Stimulated activated CD4-positive, alpha-beta T cell treated with anti-CD3 and anti-CD28 coated beads, Interleukin-2, amount 100 ng/mL, for 48 hours (primary cell): ENCODE measurements at places on chromosomes 6 and 20.

DNA sequence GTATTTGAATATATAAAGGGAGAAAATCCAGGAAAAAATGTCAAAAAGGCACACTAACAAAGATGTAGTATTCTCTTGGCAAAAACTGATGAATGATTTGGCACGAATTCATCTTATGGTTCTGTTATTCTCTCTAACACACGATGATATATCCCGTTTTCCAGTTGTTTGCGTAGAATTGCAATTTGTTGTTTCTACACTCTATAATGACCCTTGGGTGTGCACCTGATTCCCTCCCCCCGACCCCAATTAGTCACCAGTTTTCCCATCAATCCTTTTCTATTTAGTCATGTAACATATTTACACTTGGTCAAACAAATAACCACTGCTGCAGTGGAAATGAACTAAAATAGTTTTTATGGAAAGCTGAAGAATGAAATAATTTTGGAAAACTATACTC is 1.5 kb upstream of the ARID1B start:
- no peak for DNase-seq

DNA sequence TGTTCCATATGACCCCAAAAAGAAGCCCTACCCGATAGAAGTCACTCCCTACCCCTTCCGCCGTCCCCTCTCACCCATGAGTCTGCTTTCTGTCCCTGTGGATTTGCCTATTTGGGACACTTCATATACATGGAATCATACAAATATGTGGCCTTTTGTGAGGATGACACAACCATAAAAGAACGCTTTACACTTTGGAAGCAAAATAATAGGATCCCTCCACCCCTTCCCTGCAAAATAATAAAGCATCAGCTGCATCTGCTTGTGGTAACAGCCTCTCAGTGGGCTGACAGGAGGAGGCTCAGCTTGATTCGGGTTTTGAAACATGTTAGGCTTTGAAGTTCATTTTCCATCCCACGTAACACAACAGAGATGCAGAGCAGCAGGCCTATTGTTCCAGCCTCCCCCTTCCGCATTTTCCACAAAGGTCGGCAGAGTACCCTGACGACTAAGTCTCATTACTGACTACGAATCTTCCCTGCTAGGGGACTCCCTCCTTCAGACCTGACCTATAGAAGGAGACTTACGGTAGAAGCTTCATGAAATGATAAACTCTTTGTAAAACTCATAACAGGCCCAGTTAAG is 99.1 kb downstream of the ALDH8A1 start:
- no peak for DNase-seq

DNA sequence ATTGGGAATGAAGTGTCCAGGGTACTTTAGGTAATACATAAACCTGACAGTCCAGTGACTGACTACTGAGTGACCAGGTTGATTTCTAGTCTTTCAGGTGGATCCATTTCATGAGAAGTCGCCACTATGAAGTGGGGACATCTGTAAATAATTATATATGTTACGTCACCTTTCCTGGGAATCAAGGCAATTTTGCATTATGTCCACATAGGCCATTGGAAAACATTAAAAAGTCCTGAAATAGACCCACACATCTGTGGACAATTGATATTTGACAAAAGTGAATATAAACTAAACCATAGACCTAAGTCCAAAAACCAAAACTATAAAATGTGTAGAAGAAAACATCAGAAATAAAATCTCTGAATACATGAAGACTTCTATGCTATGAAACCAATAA is 231.5 kb downstream of the C6orf118 start:
- DNase-seq = no peak

- DNase-seq = no peak
Measured at GRCh38 chr6:129448965-129449364, 261.0 kb downstream of the ARHGAP18 start.

GRCh38 chr6:133544419-133544818 is 303.3 kb downstream of the EYA4 start:
- DNase-seq = no peak

- DNase-seq = no peak
Measured at GRCh38 chr20:1164871-1165270, 19.9 kb downstream of the TMEM74B start.

GRCh38 chr20:1637226-1637625 is 17.4 kb upstream of the SIRPB1 start:
- no peak for DNase-seq

GRCh38 chr6:96611342-96611991 is 48.5 kb downstream of the FHL5 start:
- no peak for DNase-seq

GRCh38 chr6:2450546-2450945 is 205.1 kb upstream of the GMDS start:
- DNase-seq = no peak

- DNase-seq = no peak
Measured at GRCh38 chr6:90315354-90315950, 18.8 kb upstream of the BACH2 start.

GRCh38 chr20:957544-957943 is 41.4 kb upstream of the ANGPT4 start:
- DNase-seq = no peak

DNA sequence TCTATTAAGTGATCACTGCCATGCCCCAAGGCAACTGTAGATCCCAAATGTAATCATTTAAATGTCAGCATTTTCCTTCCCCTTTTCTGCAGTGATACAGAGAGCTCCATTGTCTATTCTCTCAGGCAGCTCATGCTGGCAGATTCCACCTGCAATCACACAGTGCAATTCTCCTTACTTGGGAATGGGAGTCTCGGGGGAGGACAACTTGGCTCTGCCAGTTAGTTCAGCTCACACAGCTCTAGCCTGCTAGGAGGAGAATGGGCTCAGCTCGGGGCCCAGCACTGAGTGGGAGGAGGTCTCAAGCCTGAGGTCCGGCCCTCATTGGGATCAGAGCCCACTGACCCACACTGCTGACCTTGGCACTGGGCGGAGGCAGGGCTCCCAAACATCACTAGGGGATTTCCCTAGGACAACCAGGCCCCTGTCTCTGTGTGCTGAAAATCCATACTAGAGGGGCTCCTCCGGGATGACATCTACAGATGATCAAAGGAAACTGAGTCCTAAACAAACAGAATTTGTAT is 109.2 kb upstream of the ASF1A start:
- no peak for DNase-seq

GRCh38 chr6:130306377-130306776 is 59.4 kb upstream of the TMEM200A start:
- no peak for DNase-seq

DNA sequence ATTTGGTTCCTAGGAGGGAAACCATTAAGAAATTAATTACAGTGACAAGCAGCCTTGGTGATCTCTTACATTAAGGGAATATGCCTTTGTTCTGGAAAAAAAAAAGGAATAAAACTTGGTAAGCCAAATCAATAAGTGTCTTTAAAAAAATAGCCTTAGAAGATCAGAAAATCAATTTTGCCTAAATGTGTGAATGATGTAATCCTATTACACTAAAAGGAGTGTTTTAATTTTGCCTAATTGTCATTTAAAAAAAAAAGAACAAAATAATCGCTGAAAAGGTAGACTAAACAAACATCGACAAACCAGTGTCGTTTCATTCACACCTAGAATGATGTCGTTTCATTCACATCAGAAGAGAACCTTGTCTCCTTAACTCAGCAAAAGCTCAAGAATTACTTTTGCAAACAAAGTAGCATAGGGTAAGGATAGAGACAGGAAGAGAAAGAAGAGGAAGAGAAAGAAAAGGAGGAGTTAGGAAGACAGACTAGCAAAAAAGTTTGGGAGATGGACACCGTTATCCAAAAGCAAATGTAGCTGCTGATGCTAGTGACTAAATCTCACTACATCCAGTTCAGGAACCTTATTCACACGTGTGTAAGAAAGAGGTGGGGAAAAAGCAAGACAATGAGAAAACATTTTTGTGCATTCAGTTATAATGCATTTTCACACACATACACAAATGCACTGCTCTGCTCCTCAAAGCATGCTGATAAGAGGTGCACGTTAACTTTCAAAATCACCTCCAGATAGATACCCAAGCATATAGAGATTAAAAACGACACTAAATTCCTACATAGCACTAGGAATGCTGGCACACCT is 60.6 kb downstream of the HIVEP2 start:
- no peak for DNase-seq

- no peak for DNase-seq
Measured at GRCh38 chr6:83921315-83921714, 61.8 kb downstream of the CYB5R4 start.

DNA sequence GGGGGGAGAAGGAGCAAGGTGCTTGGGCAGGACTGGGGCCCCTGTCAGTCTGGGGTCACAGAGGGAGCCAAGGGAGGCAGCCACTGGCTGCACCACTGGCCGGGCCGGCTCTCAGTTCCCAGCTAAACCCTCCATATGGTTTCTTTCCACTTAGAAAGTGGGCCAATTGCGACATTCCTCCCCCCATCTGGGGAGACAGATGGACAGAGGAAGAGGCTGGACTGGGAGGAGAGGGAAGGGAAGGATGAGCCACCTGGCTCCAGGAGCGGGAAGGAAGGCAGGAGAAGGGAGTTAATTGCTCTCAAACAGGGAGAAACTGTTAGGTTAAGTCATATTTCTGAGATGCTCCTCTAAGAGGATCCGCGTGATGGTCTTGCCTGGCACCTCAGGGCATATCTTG is 82.2 kb downstream of the GRM4 start:
- DNase-seq = no peak

DNA sequence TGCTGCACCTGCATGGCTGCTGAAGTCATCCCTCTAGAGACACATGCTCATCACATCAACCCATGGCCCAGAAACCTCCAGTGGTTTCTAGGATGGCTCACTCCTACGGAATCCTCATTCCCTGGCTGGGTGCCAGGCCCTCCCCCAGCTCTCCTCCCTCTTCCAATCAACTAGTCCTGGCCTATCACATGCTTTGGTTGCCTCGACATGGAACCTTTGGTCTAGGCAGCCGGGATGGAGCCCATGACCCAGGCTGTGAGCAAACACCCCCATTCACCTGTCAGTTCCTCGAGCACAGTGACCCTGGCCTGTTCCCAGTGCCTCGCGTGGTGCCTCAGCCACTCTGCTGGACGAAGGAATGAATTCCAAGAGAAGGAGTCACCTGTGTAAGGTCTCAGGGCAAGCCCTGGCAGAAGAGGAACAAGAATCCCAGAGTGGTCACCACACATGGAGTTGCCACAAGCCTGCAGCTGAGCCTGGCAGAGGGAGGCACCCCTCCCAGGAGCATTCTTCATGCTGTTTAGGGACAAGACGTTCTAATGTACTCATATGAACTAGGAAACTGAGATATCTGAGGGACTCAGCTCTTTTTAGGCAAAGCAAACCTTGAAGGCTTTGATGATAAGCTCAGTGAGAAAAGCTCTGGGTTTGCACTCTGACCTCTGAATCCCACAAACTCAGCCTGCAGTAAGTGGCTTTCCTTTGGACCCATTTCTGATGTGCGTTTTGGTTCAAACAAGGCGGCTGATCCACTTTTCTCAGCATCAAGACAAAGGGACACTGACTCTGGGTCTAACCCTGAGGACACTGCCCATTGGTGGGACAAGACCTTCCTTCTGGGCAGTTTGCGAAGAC is 40.2 kb downstream of the PPP1R3G start:
- DNase-seq = no peak

- DNase-seq = no peak
Measured at GRCh38 chr6:137901454-137901853, 34.4 kb downstream of the TNFAIP3 start.

DNA sequence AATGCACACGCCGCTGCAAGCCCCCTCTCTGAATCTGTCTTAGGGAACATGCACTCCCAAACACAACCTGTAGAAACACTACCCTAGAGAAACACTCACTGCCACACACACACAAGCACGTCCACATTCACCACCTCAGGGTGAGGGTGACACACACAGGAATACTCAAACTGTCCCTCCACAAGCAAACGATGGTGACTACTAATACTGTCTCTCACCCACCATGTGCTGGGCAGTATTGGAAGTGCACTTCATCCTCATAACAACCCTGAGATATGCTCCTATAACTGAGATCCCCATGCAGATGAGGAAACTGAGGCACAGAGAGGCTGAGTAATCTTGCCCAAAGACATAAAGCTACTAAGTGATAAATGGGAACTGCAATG is 55.0 kb downstream of the ATP9A start:
- no peak for DNase-seq

DNA sequence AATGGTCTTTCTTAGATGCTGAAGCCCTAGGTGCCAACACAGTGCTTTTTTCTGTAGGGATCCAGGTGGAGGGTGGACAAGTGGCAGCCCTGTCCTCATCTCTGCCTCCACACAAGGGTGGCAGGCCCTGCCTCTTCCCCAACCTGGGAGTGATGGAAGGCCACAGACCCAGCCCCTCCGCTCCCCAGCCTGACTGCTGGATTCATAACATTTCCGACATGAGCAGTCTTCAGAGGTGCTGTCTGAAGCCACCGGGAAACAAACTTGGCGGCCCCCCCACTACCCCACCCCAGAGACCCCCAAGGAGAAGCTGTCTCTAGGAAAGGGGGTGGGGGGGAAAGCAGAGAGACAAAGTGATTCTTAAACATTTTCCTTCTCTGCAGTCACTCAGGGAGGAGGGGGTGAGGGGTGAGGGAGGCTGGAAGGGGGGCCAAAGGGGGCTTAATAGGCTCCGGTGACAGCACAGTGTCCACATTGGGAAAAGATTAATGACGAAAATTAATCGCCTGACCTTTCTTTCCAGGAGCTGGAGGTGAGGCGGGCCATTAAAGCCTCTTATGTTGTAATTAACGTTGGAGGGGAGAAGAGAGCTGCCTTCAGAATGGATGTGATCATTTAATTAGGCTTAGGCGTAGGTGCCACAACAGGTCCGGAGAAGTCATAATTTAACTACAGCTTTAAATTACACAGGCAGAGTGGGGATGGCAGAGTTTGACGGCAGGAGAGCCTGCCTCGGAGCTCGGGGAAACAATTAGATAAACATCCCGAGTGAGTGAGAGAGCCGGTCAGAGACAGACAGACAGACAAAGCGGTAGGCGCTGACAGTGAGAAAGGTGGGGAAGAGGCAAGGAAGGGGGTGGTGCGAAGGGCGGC is 76.8 kb upstream of the FOXP4 start:
- DNase-seq = no peak

- DNase-seq = peak; percentile 52
Measured at GRCh38 chr20:38997622-38998021, 35.5 kb downstream of the DHX35 start.

DNA sequence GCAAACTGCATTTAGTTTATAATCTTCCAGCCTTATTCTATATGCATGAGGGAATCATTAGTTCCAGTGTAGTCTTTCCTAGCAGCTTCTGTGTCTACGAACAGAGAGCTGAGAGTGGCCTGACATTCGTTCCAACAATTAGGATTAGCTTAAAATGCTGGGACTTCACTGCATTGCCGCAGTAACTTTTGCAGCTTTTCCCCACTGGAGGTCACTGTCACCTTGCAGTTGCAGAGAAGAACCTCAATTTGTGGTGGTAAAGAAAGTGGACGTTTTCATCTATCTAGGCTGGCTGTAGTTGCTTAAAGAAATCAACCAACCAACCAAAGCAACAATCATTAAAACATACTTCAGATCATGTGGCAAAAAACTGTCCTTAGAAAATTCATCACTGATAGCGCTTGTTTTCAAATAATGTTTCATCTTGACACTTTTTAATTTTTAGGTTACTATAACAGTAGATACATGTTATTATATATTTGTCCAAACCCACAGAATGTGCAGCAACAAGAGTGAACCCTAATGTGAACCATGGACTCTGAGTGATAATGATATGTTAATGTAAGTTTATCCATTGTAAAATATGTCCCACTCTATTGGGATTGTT is 12.2 kb downstream of the MYLK4 start:
- DNase-seq = peak; percentile 30
